ENCODE measurements at places on chromosomes 16 and 17.

- no peak overlapping the region for H3K4me3 ChIP-seq
- peak; percentile 62 for DNase-seq
- no peaks in the 10 kb centered on the region for H3K27me3 ChIP-seq
Observed at GRCh38 chr17:80441133-80441578, 26.2 kb downstream of the ENDOV start.

DNA sequence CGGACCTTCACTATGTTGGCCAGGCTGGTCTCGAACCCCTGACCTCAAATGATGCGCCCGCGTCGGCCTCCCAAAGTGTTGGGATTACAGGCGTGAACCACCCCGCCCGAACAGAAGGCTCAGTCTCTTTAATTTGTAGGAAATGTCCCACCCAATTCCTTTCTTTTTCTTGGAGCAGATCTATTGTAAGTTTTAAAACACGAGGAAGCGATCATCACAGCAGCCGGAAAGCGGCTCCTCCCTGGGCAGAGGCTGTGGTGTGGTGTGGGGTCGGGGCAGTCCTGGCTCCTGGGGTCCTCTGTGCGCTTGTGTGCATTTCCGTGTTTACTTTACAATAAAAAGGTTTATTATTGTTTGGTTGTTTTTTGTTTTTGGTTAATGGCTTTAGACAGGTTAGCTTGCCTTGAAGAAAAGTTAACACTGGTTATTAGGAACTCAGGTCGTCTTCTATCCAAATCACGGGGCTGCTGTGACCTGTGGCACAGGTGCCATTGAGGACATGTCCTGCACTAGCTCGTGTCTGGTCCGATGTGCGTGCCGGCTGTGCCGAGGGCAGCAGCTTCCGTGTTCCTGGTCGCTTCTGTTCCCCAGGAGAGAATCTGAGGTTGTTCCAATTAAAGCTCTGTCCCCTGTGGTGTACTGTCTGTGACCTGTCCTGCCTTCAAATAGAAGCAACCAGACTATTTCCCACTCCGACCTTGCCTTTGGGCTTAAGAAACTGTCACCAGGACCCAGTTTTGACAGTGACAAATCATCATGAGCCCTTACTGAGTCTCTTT, 83.1 kb downstream of the SEC14L1 start:
- H3K36me3 ChIP-seq = peaks cover 4% of the 10 kb centered on the region
- no peaks in the 10 kb centered on the region for H3K4me1 ChIP-seq
- no peak for DNase-seq

- no peaks in the 10 kb centered on the region for H3K27me3 ChIP-seq
- no peaks in the 10 kb centered on the region for H3K36me3 ChIP-seq
- no peak for DNase-seq
- no peak overlapping the region for H3K27ac ChIP-seq
- no peaks in the 10 kb centered on the region for H3K4me1 ChIP-seq
Observed at GRCh38 chr16:51607201-51607651, 456.2 kb upstream of the SALL1 start.

GRCh38 chr16:57735755-57736418, at the start of gene KATNB1:
Gene KATNB1, plus strand, starts transcription at chr16:57735770. Its CDS starts 1,474 bp downstream, at chr16:57737244.
- H3K4me3 ChIP-seq = peak within 1 kb of the TSS; percentile 90
- peaks cover 54% of the 10 kb centered on the region for H3K36me3 ChIP-seq
- peak within 1 kb of the TSS; percentile 96 for H3K27ac ChIP-seq
- no peaks in the 10 kb centered on the region for H3K27me3 ChIP-seq
- peaks cover 30% of the 10 kb centered on the region for H3K4me1 ChIP-seq
- no peak for DNase-seq

- no peak overlapping the region for H3K4me3 ChIP-seq
- peaks cover 13% of the 10 kb centered on the region for H3K36me3 ChIP-seq
- H3K4me1 ChIP-seq = peaks cover 47% of the 10 kb centered on the region
- H3K27ac ChIP-seq = no peak overlapping the region
Observed at GRCh38 chr16:53713403-53714204, 9.6 kb downstream of the FTO start.

- no peak overlapping the region for H3K4me3 ChIP-seq
- H3K36me3 ChIP-seq = peaks cover 11% of the 10 kb centered on the region
- no peaks in the 10 kb centered on the region for H3K27me3 ChIP-seq
- peak; percentile 56 for DNase-seq
- peak overlapping the region; percentile 79 for H3K27ac ChIP-seq
- H3K4me1 ChIP-seq = peaks cover 42% of the 10 kb centered on the region
Observed at GRCh38 chr16:88691924-88692560, 5.7 kb upstream of the SNAI3 start.

GRCh38 chr16:59201160-59201559, 467.0 kb upstream of the GOT2 start:
- no peak overlapping the region for H3K4me3 ChIP-seq
- H3K27ac ChIP-seq = no peak overlapping the region
- no peaks in the 10 kb centered on the region for H3K27me3 ChIP-seq
- H3K4me1 ChIP-seq = no peaks in the 10 kb centered on the region
- no peak for DNase-seq
- H3K36me3 ChIP-seq = no peaks in the 10 kb centered on the region

DNA sequence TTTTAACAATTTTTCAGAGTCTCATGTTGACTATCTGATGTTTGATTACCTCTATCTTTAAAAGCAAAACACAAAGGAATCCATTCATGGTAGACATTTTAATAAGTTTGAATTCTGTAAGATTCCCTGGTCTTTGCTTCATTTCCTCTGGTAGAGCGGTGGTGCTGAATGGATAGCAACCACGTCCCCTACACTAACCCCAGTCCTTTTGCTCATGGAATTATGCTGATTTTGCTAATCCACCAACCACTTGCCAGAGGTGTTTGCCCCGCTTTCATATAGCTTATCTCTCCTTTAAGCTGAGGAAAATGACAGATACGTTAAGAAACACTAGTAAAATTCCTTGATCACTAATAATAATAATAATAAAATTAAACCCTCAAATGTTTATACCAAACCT, 9.5 kb downstream of the KCNJ16 start:
- H3K4me3 ChIP-seq = no peak overlapping the region
- DNase-seq = no peak
- H3K4me1 ChIP-seq = no peaks in the 10 kb centered on the region

DNA sequence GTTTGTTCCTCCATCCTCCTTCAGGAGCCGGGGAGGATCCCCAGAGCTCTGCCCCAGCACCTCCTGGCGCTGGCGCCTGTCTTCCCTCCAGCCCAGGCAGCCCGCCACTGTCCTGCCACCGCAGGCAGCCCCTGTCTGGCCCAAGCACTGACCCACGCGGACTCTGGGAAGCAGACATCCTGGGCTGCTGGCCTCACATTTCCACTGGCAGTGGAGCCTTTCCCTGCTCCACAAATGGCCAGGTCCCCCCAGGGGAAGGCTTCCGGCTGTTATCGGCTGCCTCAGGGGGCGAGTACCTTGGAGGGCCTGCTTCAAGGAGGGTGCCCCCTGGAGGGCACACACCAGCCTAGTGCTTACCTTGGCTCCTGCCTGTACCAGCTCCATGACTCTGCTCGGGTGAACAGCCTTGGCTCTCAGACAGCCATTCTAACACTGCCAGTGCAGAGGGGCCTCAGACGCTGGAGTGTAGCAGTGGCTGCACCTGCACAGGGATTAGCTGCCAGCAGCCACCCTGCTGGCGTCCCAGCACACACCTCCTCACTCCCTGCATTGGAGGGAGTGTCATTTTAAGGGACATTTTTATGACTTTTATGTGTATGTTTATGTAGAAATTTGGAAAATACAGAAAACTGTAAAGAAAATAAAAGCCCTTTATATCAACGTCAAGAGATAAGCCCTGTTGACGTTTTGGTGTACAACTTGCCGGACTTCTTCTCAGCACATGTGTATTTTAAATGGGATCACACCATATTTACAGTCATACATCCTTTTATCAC, 21.0 kb downstream of the ACE start:
- no peak overlapping the region for H3K27ac ChIP-seq
- H3K4me3 ChIP-seq = no peak overlapping the region
- H3K4me1 ChIP-seq = peaks cover 3% of the 10 kb centered on the region
- H3K27me3 ChIP-seq = peaks cover 7% of the 10 kb centered on the region
- no peak for DNase-seq
- no peaks in the 10 kb centered on the region for H3K36me3 ChIP-seq

DNA sequence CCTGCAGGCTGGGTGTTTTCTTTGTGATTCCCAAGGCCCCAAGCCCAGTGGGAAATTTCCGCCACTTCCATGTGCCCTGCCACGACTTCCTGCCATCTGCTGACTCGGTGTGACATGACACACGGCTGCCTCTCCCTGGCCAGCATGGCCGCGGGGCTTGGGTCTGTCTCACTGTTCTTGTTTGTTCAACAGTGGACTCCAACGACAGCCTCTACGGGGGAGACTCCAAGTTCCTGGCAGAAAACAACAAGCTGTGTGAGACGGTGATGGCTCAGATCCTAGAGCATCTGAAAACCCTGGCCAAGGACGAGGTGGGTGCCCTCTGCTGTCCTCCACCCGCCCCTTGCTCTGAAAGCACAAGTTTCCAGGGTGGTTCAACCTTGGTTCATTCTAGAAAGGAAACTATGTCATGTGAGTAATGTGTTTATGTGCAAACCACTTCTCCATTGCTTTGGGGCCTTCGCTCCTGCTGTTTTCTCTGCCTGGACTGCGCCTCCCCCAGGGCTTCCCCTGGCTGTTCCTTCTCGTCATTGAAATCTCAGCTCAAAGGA, 26.8 kb downstream of the KNOP1 start:
- H3K27ac ChIP-seq = peak overlapping the region; percentile 38
- H3K36me3 ChIP-seq = peaks cover 75% of the 10 kb centered on the region
- H3K27me3 ChIP-seq = no peaks in the 10 kb centered on the region
- no peak for DNase-seq

- H3K36me3 ChIP-seq = peaks cover 2% of the 10 kb centered on the region
- H3K4me3 ChIP-seq = no peak overlapping the region
- H3K4me1 ChIP-seq = peaks cover 25% of the 10 kb centered on the region
Observed at GRCh38 chr17:29160253-29160652, 19.9 kb downstream of the MYO18A start.

DNA sequence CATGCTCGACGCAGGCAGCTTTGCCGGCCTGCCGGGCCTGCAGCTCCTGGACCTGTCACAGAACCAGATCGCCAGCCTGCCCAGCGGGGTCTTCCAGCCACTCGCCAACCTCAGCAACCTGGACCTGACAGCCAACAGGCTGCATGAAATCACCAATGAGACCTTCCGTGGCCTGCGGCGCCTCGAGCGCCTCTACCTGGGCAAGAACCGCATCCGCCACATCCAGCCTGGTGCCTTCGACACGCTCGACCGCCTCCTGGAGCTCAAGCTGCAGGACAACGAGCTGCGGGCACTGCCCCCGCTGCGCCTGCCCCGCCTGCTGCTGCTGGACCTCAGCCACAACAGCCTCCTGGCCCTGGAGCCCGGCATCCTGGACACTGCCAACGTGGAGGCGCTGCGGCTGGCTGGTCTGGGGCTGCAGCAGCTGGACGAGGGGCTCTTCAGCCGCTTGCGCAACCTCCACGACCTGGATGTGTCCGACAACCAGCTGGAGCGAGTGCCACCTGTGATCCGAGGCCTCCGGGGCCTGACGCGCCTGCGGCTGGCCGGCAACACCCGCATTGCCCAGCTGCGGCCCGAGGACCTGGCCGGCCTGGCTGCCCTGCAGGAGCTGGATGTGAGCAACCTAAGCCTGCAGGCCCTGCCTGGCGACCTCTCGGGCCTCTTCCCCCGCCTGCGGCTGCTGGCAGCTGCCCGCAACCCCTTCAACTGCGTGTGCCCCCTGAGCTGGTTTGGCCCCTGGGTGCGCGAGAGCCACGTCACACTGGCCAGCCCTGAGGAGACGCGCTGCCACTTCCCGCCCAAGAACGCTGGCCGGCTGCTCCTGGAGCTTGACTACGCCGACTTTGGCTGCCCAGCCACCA, 9.7 kb downstream of the VASN start:
- H3K4me1 ChIP-seq = peaks cover 8% of the 10 kb centered on the region
- no peaks in the 10 kb centered on the region for H3K27me3 ChIP-seq
- peak overlapping the region; percentile 59 for H3K27ac ChIP-seq
- DNase-seq = no peak

GRCh38 chr16:85216522-85217375, 104.5 kb upstream of the CIBAR2 start:
- no peaks in the 10 kb centered on the region for H3K36me3 ChIP-seq
- H3K4me1 ChIP-seq = peaks cover 6% of the 10 kb centered on the region
- no peak for DNase-seq
- H3K4me3 ChIP-seq = no peak overlapping the region
- no peak overlapping the region for H3K27ac ChIP-seq

DNA sequence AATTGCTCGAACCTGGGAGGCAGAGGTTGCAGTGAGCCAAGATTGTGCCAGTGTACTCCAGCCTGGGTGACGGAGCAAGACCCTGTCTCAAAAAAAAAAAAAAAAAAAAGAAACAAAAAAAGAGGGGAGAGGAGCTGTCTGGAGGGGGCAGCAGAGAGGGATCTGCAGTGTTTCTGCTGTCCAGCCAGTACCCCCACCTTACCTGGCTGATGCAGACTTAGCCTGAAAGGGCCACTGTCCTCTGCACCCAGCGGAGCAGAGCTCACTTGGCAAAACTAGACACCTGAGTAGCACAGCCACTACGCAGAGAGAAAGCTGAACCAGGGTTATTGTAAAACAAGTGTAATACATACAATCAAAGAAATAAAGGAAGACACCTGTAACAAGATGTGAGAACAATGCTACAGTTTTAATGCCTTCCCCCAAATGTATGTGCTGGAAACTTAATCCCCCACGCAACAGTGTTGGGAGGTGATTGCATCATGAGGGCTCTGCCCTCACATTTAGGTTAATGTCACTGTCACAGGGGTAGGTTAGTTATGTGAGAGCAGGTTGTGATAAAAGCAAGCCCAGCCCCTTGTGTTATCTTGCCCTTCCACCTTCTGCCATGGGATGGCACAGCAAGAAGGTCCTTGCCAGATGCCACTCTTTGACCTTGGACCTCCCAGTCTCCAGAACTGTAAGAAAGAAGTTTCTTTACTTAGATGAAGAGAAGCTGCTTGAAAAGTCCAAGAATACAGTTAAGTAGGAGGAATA, 211.2 kb downstream of the RPTOR start:
- no peaks in the 10 kb centered on the region for H3K27me3 ChIP-seq
- peaks cover 75% of the 10 kb centered on the region for H3K36me3 ChIP-seq
- H3K4me1 ChIP-seq = peaks cover 66% of the 10 kb centered on the region
- peak overlapping the region; percentile 42 for H3K27ac ChIP-seq
- H3K4me3 ChIP-seq = no peak overlapping the region

- no peak overlapping the region for H3K4me3 ChIP-seq
- H3K27ac ChIP-seq = no peak overlapping the region
- H3K36me3 ChIP-seq = no peaks in the 10 kb centered on the region
- DNase-seq = no peak
Observed at GRCh38 chr16:12951392-12951791, 50.0 kb downstream of the SHISA9 start.

GRCh38 chr16:768428-768827, 7.9 kb downstream of the MSLN start:
- H3K27me3 ChIP-seq = no peaks in the 10 kb centered on the region
- H3K36me3 ChIP-seq = no peaks in the 10 kb centered on the region
- no peaks in the 10 kb centered on the region for H3K4me1 ChIP-seq
- no peak overlapping the region for H3K27ac ChIP-seq

DNA sequence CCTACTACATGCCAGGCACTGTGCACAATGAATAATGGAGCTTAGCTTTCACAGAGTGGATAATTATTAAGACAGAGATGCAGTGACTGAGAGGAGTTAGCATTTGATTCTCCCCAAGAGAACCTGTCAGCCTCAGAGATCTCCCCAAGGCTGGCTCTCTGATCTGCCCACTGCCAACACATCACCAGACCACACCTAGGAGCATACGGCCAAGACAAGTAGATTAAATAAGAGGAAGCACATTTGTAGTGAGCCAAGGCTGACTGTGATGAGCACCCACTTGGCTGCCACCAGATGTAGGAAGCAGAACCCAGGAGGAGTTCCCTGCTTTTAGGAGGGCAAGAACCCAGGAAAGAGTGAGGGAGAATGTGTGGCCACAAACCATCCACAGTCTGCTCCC, 130.1 kb downstream of the SPACA3 start:
- no peaks in the 10 kb centered on the region for H3K36me3 ChIP-seq
- H3K27ac ChIP-seq = no peak overlapping the region
- H3K4me1 ChIP-seq = no peaks in the 10 kb centered on the region

- H3K4me3 ChIP-seq = no peak overlapping the region
- peaks cover 10% of the 10 kb centered on the region for H3K4me1 ChIP-seq
- DNase-seq = no peak
- H3K27me3 ChIP-seq = no peaks in the 10 kb centered on the region
- peaks cover 56% of the 10 kb centered on the region for H3K36me3 ChIP-seq
Observed at GRCh38 chr16:30934827-30935557, 11.6 kb downstream of the FBXL19 start.

Data from activated T-cell treated with anti-CD3 and anti-CD28 coated beads, Interleukin-2, amount 50 U/mL, for 24 hours (primary cell).